Bronchial smooth muscle cell (primary cell): ENCODE measurements at places on chromosomes 1 and 21. TPM values are rescaled to one million over a fixed set of nuclear protein-coding genes. Genes with fewer than 3 reads are reported as not detected.

The TLCD4 gene
- total RNA-seq: under 0.01 and 0.16 TPM in 2 replicates

The S100A8 gene
- 0.32 TPM in 1 of 2 replicates, not detected in the other for total RNA-seq

The ACTL8 gene
- 0.09 and 0.16 TPM in 2 replicates for total RNA-seq

The CHD5 gene
- under 0.01 and 0.16 TPM in 2 replicates for total RNA-seq

The SDHB gene
- 122 and 134 TPM in 2 replicates for total RNA-seq

The ANKRD34A gene
- 0.09 and 0.32 TPM in 2 replicates for total RNA-seq

The SIK1 gene
- total RNA-seq: 0.32 and 0.52 TPM in 2 replicates
